ENCODE measurements at places on chromosomes 12 and 14.

- DNase-seq = no peak
Measured at GRCh38 chr12:75207338-75208083, 2.1 kb downstream of the KCNC2 start.

DNA sequence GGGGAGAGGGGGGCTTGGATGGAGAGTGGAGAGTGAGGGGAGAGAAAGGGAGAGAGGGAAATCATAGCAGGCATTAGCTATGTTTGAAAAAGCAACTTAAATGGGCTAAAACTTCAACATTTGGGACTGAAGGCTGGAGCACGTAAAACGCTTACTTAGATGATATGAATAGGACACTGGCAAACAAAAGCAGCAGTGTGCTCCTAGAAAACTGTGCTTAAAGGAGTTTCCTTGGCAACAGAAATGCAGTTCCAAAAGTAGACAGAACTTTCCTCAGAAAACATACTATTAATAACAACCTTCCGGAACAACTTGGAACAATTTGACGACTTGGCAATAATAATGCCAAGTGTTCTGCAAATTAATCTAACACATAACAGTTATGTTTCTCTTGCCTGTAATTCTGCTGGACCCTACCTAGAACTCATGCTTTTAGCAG lies 235.5 kb upstream of the NPAS3 start:
- DNase-seq = peak; percentile 20

DNA sequence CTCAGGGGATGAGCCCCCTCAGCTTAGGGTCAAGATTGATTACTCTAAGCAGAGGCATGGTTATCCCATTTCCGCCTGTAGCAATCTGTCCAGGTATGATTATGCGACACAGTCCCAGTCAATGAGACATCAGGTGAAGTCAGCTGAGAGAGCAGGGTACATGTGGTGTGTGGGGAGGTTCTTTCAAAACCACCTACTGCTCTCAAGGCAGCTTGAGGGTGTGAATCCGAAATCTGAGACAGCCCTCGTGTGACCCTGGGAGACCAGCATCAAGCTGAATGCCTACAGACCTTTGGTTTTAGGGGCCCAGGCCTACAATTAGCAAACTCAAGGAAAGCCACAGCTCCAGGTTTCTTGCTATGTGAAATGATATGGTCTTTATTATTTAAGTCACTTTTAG lies 275.7 kb downstream of the ITPR2 start:
- no peak for DNase-seq

GRCh38 chr12:118432812-118433545 lies 56.6 kb downstream of the SUDS3 start:
- DNase-seq = no peak

DNA sequence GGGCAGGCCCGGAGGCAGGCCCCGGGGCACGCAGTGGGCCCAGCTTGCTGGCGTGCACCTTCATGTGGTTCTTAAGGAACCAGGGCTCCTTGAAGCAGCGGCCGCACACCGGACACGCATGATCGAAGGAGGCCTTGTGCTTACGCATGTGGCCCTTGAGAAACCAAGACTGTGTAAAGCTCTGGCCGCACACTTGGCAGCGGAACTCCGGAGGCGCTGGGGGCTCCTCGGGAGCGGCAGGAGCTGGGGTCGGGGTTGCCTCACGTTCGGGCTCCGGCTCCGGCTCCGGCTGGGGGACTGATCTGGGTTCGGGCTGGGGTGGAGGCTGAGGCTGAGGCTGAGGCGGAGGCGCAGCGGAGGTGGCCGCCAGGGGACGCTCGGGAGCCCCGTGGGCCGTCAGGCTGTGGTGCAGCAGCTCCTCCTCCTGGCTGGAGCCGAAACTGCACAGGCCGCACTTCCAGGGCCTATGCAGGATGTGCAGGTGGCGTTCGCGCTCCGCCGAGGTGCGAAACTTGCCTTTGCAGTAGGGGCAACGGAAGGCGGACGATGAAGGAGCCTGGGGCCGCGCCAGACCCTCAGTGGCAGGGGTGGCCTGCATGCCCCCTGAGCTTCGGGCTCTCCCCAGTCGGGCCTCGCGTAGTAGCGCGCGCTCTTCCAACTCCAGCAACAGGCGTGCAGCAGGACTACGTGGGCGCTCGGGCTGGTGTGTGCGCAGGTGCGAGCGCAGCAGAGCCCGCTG lies 6.0 kb downstream of the ZNF219 start:
- DNase-seq = peak; percentile 68

DNA sequence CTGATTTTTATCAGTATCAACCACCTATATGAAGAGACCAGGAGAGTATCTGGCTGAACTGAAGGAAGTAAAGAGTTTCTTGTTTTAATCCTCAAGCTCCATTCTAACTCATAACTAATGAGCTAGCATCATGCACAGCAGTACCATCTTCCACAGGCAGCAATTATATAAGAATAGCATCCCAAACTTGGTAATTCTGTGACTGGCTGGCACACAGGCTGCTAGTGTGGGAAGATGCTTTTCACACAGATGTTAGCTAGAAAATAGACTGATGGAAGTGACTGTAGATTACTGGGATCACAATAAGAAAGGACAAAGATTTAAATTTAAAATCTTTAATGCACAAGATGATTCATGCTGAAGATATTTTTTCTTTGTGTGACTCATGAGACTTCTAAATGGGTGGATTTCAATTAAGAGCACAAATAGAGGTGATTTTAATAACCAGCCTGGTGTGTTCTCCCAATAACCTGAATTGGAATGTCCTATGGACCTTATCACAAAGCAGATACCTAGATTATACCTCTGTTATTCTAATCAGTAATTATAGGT lies 417.7 kb upstream of the ATXN7L3B start:
- no peak for DNase-seq

DNA sequence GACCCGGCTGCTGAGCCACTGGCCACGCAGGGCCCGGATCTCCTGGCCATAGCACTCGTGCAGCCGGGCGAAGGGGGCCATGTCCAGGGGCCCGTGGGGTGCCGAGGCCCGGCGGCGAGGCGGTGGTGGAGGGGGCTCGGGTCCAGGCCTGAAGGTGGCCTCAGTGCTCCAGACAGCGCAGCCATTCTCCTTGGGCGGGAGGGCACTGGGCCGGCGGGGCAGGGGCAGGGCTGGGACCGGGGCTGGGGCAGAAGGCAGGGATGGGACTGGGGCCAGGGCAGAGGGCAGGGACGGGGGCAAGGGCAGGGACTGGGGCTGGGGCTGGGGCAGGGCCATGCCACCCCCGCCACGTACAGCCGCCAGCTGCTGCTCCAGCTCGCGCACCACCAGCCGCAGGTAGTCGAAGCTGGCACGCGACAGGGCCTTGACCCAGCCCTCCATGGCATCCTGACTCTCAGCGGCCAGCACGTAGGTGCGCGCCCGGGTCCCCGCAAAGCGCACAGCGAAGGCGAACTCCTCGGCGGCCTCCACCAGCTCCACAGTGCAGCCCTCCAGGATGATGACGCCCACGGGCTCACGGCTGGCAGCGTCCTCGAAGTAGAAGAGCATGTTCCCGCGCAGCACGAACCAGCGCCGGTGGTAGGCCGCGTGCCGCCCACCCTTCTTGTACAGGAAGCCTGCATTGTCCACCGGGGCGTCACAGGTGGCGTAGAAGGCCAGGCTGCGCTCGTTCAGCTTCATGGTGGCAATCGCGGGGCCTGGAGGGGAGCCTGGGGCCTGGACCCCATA lies 6.0 kb downstream of the PHETA1 start:
- DNase-seq = no peak

- DNase-seq = no peak
Measured at GRCh38 chr12:40020261-40020691, 85.6 kb downstream of the SLC2A13 start.

DNA sequence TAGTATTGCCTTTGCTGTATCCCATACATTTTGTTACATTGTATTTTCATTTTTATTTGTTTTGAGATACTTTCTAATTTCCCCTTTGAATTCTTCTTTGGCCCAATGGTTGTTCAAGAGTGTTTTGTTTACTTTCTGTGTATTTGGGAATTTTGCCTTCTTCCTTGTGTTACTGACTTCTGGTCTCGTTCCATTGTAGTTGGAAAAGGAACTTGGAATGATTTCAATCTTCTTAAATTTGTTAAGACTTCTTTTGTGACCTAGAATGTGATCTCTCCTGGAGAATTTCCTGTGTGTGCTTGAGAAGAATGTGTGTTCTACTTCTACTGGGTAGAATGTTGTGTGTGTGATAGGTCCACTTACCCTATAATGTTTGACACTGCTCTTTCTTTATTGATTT lies 304.4 kb upstream of the RTL1 start:
- DNase-seq = peak; percentile 4

GRCh38 chr14:59199205-59199604 lies 10.7 kb downstream of the DAAM1 start:
- no peak for DNase-seq

- DNase-seq = no peak
Measured at GRCh38 chr14:51006781-51007211, 62.5 kb upstream of the PYGL start.

DNA sequence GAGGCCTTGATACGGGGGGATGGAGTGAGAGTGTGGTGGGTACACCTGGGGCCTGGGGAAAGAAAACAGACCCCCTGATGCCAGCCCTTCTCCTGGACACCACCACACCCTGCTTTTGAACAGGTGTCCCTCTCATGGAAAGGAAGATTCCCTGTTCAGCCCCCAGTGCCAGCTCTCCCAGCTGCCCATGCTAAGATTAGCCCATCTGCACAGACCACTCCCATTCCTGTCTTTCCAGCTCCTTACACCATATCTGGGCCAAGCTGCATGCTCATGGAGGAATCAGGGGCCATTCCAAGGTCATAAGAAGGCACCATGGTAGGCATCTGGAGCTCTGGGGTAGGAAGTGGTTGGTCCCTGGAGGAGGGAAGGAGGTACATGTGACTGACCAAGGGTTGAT lies 9.6 kb downstream of the NAB2 start:
- DNase-seq = no peak

DNA sequence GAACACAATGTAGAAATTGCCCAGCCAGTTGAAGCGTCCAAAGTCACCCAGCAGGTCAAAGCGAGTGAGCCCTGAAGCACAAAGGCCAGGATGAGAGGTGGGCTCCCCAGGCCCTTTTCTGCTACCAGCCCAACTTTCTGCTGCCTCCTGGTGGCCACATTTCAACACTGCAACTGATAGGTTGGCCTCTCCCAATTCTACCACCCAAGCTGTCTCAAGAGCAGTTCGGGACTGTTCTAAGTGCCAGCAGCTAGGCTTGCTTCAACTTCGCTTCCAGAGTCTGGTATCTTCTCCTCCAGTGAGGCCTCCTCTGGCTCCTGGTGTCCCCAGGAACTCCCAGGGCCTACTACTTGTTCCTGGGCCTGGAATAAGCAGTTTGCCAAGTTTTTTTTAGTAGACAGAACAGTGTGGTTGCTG lies 3.4 kb upstream of the DHH start:
- DNase-seq = peak; percentile 58

- DNase-seq = no peak
Measured at GRCh38 chr12:78865516-78865915, 942 bp downstream of the SYT1 start.

GRCh38 chr12:84507956-84508850 lies 404.4 kb downstream of the SLC6A15 start:
- no peak for DNase-seq

DNA sequence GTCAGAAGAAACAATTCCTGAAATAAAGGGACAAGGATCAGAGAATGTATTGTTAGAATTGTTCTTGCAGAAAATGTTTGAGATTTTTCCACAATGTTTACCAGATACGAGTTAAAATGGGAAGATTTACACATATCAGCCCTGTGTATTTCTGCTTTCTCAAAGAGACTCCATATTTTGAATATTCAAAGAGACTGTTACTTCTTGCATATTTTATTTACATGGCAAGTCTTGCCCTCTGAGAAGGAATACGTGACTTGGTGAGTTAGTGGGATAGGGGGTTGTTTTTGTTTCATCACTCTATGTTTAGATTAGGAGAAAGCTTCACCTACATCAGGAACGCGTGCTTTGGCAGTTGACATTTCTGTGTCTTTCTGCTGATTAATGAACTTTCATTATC lies 56.1 kb upstream of the ZDHHC17 start:
- DNase-seq = no peak

DNA sequence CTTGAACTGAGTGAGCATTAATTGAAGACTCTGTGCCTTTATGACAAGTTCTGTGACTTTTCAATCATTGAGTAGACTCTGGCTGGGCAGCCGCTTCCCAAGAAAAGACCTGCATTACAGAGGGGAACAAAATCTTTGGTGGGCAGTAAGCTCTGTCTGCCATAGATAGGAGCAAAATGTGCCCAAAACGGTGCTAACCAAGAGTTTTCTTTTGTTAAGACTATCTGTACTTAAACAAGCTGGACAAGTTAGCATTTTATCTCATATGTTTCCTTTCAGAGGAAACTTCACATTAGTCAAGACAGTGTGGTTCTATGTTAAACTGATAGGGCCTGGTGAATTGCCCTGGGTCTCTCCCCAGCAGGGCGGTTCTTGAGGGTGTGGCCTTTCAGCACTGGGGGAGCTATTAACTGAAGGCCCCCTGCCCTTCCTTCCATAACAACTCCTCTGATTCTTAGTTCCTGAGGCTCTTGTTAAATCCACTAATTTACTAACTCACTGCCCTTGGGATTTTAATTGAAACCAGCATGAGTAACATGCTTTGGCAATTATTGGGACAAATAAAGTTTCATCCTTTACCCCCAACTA lies 219.6 kb downstream of the KTN1 start:
- DNase-seq = peak; percentile 34

- no peak for DNase-seq
Measured at GRCh38 chr14:53570411-53571387, 385.9 kb downstream of the BMP4 start.

DNA sequence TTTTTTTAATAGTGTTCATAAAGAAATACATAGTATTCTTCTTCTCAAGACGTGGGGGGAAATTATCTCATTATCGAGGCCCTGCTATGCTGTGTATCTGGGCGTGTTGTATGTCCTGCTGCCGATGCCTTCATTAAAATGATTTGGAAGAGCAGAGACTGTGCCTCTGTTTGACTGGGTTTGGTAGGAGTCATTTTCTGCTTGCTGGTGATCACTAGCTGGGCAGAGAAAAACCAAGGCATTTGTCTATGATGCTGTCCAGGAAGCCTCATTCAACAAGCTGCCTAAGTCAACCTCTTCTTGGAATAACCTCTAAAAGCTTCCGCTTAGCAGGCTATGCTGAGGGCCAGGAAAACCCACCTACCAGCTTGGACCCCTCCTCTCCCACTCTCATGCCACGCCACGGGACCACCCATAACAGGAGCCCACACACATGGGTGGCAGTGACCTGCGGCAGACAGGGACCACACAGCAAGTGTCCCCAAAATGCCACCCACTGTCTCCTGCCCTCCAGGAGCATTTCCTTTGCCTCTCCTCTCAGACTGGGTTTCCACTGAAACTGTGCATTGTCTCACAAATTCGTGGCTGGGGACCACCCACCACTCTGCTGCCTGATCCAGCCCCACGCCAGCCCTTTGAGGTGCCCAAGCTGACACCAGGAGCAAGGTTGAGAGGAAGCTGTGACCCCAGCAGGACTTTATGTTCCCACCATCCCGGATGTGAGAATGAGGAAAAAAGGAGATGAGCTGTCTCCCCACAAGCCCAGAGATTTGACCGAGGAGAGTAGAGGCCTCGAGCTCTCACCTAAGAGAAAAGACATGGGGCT lies 36.8 kb downstream of the DAD1 start:
- DNase-seq = no peak

GRCh38 chr12:94690198-94690771 lies 39.9 kb upstream of the TMCC3 start:
- peak; percentile 98 for DNase-seq

GRCh38 chr12:51160814-51161459 lies 12.0 kb downstream of the TFCP2 start:
- no peak for DNase-seq

GRCh38 chr14:36507847-36508417 lies 12.1 kb downstream of the NKX2-1 start:
- DNase-seq = no peak

Data from endothelial cell of umbilical vein (primary cell).